SJCRH30 (cell line): ENCODE measurements at places on chromosomes 2 and 18. TPM values are rescaled to one million over a fixed set of nuclear protein-coding genes. Genes with fewer than 3 reads are reported as not detected.

GRCh38 chr2:221370857-221371211 lies 201.3 kb downstream of the EPHA4 start:
- no peak overlapping the region for H3K4me3 ChIP-seq
- H3K27ac ChIP-seq, result no peak overlapping the region
- no peaks in the 10 kb centered on the region for H3K36me3 ChIP-seq
- no peaks in the 10 kb centered on the region for H3K27me3 ChIP-seq

- H3K27me3 ChIP-seq, result no peaks in the 10 kb centered on the region
- H3K27ac ChIP-seq, result no peak overlapping the region
- peak; percentile 24 for DNase-seq
- H3K4me1 ChIP-seq, result peaks cover 5% of the 10 kb centered on the region
Measured at GRCh38 chr2:179336782-179337534, 72.3 kb upstream of the SESTD1 start.

GRCh38 chr2:173028141-173028540 lies 47.5 kb upstream of the MAP3K20 start:
- no peak overlapping the region for H3K27ac ChIP-seq
- H3K4me3 ChIP-seq, result no peak overlapping the region
- DNase-seq, result no peak
- H3K36me3 ChIP-seq, result no peaks in the 10 kb centered on the region
- no peaks in the 10 kb centered on the region for H3K27me3 ChIP-seq

DNA sequence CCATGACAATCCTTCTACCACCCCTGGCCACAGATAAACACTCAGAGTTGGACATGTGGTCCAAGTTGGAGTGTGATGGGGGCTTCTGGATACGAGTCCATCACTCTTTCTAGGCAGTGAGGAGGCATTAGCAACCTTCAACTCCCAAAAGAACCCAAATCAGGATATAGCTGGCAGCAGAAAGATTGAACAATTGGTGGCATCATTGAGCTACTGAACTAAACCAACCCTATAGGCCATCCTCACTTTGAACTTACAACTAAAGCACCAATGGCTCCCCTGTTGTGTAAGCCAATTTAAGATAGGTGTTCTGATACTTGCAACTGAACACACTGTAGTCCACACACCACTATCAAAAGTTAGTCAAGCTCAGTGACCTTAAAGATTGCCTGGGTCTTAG lies 24.0 kb upstream of the MARCO start:
- H3K36me3 ChIP-seq, result no peaks in the 10 kb centered on the region
- H3K27ac ChIP-seq, result no peak overlapping the region
- H3K4me3 ChIP-seq, result no peak overlapping the region

DNA sequence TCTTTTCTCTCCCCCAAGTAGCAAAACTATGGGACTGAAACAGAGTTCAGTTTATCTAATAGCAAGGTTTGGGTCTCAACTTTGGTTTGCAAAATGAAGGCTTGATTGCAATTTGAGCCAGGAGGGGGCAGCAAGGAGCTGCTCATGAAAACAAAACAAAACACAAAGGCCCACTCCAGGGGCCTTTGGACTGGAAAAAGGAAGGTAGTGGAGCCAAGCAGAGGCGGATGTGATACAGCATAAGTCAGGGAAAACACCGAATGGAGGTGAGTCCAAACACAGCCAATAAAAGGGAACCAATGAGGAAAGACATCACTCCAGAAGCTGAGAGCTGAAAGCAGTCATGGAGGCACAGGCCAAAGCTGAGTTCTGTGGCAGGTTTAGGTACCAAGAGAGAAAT lies 799.7 kb upstream of the ACVR2A start:
- H3K27me3 ChIP-seq, result no peaks in the 10 kb centered on the region
- H3K4me1 ChIP-seq, result peaks cover 12% of the 10 kb centered on the region
- no peak overlapping the region for H3K27ac ChIP-seq

The THSD7B gene
- 0.18 and 0.25 TPM in 2 replicates for total RNA-seq
